Peyer's patch (tissue), 4 donors: ENCODE measurements at places on chromosomes 2 and 18. TPM values are rescaled to one million over a fixed set of nuclear protein-coding genes. Genes with fewer than 3 reads are reported as not detected.
A peak's percentile ranks its signal among the peaks of the same experiment; 100 is the strongest.

- DNase-seq = peak; percentile 66
Measured at GRCh38 chr2:10141736-10142639, 19.4 kb downstream of the RRM2 start.

DNA sequence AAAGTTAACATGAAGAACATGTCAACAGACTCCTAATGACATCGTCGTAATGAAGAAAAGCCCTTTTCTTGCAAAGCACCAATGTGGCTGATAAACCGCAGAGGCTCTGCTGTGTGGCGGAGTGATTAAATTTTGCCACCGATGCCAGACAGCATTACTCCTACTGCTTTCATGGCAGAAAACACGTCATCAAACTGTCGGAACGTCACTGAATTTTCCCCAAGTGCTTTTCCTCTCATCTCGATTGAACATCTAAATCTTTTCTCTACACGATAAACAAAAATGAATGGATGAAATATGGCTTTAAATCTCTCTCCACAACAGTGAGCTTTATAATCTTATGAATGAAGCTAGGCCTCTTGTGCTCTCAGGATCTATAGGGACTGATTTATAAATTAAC, 159.8 kb upstream of the REG3G start:
- DNase-seq = no peak

- DNase-seq = peak; percentile 43
Measured at GRCh38 chr2:240603081-240603835, 16.7 kb downstream of the CAPN10 start.

DNA sequence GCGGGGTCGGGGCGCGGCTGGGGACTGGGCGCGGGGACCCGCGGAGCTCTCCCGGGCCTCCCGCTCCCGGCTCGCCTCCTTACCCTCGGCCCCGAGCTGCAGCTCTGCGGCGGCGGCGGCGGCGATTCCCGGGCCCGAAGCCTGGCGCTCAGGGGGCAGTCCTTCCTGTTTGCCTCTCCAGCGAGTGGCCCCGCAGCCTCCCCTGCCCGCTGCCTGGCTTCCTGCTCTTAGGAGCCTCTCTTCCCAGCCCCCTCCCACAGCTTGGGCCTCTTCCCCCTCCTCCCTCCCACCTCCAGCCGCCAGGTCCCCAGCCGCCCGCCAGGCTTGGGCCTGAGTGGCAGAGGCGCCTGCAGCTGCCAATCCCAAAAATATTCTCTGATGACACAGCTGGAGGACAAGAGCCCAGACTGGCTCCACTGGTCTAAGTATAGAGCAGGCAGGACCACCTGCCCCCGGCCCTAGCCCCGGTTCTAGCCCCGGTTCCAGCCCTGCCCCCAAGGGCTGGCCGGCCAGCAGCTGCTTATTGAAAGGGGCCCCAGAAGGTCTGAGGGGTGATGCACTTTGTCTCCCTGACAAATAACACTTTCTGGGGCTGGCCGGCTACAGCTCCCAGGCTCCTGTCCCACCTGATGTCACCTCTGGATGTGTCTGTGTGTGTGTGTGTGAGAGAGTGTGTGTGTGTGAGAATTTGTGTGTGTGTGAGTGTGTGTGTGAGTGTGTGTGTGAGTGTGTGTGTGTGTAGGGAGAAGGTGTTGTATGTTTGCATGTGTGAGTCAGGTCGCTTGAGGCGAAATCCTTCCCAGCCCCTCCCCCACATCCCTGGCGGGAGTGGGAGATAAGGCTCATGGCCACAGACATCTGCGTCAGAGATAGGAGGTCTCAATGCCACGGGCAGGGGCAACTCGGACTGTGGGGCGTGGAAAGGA, at the start of gene OBSL1:
Gene OBSL1 (minus strand): TSS at position 229 of the 926 bp plus-strand sequence. CDS start 307 bp downstream, outside the sequence.
- peak; percentile 60 for DNase-seq

KLHL29 gene
- 8.1 TPM for total RNA-seq

GRCh38 chr2:54704688-54705605, 18.5 kb upstream of the EML6 start:
- no peak for DNase-seq

- peak; percentile 22 for DNase-seq
Measured at GRCh38 chr2:25168256-25169072, at the start of gene POMC. TSS of gene POMC (minus strand) at chr2:25168580. CDS start at chr2:25164772, 3,808 bp downstream.

GRCh38 chr2:43513796-43514195, 82.0 kb downstream of the THADA start:
- no peak for DNase-seq

UGT1A4 gene
- 12.9 TPM for total RNA-seq
